Activated effector memory CD4-positive, alpha-beta T cell treated with anti-CD3 and anti-CD28 coated beads, Interleukin-2, amount 50 U/mL, for 16 hours (primary cell): ENCODE measurements at places on chromosomes 2 and 18.

DNA sequence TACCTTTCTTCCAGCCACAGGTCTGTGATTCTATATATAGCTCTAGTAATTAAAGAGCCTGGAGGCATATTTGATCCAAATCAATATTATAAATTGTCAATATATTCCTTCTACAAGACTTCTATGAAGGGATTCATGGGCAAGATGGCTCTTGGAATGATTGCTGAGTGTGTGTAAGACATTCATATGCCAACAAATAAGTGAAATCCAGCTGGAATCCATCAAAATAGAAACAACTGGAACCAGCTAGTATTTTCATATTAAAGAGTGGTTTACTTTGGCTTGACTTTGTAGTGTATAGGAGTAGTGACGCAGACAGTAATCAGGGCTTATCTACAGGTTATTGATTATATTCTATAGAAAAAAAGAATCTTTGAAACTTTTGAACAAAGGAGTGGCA lies 83.4 kb downstream of the CALCRL start:
- DNase-seq, result no peak

- DNase-seq, result no peak
These were observed 2.6 kb downstream of the PRSS56 start for GRCh38 chr2:232522623-232523401.

GRCh38 chr2:84816426-84817026 lies 64.4 kb downstream of the TRABD2A start:
- DNase-seq, result no peak

DNA sequence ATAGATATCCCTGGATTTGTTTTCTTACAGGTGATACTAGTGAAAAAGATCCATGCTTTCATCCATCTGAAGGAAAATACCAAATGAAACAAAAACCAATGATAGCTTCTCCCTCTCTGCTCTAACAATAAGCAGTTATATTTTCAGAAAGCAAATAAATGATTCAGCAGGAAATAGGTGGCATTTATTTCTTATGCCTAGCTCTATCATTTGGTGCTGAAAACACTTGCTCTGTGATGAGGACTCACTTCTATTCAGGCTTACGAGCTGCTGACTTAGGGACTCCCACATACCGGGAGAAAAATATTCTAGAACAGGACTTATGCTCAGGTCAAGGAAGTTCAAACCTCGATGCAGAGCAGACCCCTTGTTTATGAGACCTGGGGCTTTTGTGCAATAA lies 142.6 kb downstream of the SETBP1 start:
- no peak for DNase-seq

DNA sequence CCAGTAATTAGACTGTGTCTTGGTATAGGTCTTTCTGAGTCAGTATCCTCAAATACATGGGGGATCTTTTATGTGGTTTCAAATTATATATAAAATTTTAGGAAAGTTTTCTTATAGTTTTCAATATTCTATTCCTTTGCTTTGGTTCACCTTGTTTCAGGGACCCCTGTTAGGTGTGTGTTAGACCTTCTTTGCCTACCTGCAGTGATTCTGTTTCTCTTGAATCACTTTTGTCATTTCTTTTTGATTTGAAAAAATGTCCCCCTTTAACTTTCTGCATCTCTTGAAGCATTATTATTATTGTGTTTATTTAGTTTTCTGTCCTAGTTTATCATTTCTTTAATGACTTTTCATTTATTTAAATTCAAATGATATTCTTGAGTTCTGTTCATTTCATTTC lies 98.7 kb downstream of the FHOD3 start:
- DNase-seq, result no peak

DNA sequence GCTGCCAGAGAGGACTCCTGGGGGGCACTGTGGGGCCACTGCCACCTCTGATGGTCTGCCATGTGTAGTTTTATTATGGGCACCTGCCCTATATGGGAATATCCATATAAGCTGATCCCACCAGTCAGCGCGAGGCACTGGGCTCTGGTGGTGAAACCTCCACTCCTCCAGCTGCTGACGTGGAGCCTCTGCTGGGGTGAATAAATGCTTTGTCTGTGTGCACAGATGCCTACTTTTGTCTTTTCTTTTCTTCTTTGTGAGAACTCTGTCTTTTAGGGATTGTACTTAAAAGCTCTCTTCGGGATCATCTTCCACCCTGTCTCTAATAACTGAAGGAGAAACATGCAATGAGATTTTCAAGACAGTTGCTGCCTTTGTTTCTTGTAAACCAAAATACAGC lies 68.9 kb upstream of the NCK2 start:
- no peak for DNase-seq

- no peak for DNase-seq
These were observed 16.3 kb upstream of the HPCAL1 start for GRCh38 chr2:10286216-10287037.

- DNase-seq, result no peak
These were observed 78.4 kb upstream of the MEX3C start for GRCh38 chr18:51275712-51276476.

DNA sequence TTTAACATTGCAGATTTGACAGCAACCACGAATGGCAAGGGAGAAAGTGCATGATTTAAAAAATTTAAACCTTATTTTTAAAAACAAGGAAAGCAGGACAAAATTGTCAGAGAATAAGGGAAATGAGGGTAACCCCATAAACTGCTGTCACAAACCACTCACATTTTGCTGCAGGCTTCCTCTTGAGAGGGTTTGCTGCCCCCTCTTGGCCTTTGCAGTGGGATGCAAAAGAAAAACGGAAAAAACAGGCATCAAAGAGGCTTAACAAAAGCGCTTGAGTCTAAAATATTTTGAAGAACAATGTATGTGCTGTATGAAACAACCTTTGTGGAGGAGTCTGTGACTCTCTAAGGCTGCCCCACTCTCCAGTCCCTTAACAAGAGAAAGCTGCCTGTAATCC lies 91.6 kb downstream of the TMX3 start:
- no peak for DNase-seq

DNA sequence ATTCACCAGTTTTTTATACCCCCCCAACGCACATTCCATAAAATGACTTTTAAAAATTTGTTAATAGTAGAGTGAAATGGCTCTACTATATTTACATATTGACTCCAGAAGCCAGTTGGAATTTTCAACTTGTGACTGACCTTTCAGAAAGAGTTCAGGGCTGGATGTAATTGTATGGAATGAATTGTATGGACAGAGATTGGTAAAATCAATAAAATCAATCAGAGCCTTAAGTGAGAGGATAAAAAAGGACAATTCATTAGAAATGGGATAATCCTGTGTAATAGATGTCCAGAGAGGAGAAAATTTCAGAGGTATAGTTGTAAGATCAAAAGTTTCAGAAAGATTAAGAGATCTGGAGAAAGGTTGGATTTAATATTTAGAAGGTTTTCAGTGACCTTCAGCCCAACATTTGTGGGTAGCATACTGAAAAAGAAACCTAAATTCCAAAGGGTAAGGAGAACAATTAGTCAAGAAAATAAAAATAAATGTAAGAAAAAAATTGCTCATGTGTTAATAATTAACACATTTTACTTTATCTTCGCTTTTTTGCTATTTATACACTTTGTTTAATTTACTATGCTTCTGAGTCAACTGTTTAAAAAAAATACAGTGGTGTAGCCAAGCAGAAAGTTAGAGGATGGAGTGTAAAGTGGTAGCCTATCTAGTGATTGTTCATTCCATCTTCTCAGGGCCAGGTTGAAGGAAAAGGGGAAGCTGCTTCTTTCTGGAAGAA lies 385.4 kb upstream of the TMEFF2 start:
- no peak for DNase-seq

DNA sequence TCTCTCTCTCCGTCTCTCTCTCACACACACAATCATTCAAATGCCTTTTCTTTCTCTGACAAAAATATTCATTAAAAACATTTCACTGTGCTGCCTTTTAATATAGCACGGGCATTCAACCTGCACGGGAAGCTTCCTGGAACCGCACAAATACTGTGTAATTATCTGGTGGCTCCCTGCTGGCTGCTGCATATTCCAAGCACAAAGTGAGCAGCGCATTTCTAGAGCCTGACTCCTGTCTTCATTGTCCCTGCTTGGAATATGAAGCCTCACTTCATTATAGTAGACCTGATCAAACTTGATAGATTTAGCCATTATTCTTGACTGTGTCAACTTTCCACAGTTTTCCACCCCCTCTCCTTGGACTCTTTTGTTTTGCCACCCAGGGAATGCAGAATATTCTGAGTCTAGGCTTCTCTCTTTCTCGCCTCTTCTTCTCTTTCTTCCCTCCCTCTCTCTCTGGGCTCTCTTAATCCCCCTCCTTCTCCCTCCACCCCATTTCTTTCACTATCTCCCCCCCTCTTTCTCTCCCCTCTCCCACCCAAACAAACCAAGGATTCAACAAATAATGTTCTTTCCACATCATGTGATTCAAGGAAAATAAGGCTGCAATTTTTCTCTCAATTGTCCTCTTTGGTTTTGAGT lies 672.1 kb upstream of the FANCL start:
- no peak for DNase-seq

GRCh38 chr2:26185954-26186770 lies 13.3 kb downstream of the GAREM2 start:
- DNase-seq, result no peak

DNA sequence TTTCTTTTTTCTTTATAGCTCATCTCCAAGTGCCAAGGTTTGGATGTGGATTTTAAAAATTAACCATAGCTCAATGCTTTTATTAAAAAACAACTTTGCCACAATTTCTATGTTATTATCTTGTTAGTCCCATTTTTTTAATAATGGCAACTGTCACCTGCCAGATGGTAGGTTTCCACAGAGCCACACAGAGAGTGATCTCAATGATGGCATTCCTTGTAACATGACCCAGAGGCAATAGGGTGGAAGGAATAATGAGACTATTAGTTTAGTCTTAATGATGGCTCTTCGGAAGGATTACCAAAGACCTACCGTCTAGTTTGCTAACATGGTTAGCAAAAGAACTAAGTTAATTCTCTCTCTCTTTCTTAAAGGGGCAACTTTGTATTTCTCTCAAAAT lies 64.0 kb downstream of the REL start:
- no peak for DNase-seq

DNA sequence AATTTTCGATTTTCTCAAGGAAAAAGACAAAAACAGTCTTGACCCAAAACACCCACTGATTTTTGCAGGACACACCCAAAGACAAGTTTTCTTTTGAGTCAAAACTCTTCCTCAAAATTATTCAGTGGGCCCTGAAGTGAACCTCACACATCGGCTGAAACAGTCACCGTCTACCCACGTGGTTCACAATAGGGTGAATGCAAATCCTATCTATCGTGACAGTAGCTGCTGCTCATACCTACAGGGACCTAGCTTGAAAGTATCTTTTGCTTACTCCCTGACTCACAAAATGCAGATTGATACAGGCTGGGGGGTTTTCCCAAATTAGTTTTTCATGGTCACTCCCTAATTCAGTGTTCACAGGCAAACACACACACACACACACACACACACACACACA lies 10.7 kb upstream of the CD226 start:
- DNase-seq, result peak; percentile 78

GRCh38 chr2:110126906-110127305 lies 11.3 kb upstream of the MALL start:
- DNase-seq, result no peak

- peak; percentile 94 for DNase-seq
These were observed 106.3 kb upstream of the CD302 start for GRCh38 chr2:159904127-159904958.

DNA sequence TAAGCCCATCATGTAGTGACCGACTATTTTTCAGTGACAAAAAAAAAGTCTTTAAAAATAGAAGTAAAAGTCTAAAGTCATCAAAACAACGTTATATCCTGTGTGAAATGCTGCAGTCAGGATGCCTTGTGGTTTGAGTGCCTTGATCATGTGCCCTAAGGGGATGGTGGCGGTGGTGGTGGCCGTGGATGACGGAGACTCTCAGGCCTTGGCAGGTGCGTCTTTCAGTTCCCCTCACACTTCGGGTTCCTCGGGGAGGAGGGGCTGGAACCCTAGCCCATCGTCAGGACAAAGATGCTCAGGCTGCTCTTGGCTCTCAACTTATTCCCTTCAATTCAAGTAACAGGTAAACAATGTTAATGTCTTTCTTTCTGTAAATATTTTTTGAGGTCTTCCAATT lies at the start of gene CD28:
Gene CD28, plus strand, starts transcription at position 237 of the 400 bp plus-strand sequence. Its CDS starts 58 bp downstream, at position 295.
- peak; percentile 94 for DNase-seq

- DNase-seq, result no peak
These were observed 352.0 kb downstream of the ARHGAP15 start for GRCh38 chr2:143481237-143481623.

DNA sequence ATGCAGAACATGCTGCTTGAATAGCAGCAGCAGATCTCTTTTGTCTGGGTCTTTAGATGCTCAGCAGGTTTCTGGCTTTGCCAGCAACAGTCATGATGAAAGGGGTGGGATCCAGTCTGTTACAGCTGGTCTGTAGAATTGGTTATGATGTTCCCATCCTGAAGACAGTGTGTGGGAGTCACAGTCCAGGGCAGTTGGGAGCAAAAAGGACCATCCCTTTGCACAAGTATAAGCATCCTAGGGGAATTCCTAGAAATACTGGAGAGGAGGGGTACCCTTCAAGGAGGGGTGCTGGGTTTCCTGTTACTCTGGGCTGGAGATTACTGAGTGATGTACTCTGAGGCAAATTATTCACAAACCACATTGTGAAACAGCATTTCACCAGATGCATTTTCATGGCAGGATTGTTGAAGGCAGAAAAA lies 119.9 kb upstream of the RND3 start:
- no peak for DNase-seq

DNA sequence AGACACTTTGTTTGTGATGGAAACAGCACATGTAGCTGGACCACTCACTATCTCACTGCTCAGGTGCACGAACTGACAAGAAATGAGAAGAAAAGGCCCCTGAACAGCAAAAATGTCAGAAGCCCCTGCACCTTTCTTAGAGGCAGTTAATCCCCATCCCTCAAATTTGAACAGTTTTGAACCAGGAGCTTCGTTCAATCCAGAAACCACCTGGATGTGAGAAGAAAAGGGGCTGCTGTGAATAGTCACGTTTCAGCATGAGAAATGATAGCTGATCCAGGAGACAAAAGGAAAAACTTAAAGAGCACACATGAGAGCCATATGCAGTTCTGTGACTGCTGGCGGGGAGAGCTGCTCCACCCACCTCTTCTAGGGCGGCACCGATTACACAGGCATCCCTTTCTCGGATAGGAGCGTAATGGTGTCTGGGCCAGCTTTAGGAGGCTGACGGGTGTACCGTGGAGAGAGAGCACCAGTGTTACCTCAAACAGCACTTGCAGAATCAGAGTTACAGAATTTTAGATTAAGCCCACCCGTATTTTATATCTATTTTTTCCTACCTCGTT lies 117.0 kb upstream of the EML6 start:
- DNase-seq, result no peak

GRCh38 chr2:203705178-203705577 lies 1.3 kb upstream of the CD28 start:
- peak; percentile 79 for DNase-seq
